ENCODE measurements at places on chromosomes 6 and 20.

DNA sequence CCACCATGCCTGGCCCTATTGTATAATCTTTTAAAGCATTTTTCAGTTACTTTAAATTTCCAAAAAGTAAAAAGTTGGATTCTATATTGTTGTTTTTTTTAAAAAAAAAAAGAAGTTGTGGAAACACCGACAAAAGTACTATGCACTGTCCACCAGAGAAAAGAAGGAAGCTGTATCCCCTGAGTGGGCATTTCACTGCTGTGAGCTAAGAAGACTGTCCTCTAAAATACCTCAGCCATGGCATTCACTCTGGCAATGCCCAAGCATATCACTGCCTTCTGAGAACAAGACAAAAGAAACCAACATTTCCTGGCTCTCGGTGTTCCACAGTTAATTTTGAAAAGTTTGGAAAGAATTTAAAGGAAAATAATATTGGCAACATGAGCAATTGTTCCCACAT lies 117.8 kb downstream of the IPCEF1 start:
- DNase-seq: no peak

GRCh38 chr6:167688123-167688522 lies 138.6 kb upstream of the AFDN start:
- no peak for DNase-seq

DNA sequence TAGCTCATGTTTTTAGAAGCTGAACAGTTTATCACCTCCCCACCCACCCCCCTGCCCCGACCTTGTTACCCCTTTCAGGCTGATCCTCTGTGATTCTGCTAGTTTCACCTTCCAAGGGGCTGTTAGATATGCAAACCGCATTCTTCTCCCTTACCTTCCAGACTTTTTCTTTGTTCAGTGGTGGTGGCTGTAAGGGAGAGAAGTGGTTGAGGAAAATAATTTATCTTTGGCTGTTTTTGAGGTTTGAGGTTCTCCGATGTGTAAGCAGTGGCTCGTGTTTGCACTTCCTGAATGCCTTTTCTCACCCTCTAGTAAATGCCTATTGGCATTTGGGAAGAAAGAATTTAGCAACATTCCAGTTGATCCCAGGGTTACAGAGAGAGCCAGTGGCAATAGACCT lies 69.4 kb upstream of the KCNG1 start:
- no peak for DNase-seq

DNA sequence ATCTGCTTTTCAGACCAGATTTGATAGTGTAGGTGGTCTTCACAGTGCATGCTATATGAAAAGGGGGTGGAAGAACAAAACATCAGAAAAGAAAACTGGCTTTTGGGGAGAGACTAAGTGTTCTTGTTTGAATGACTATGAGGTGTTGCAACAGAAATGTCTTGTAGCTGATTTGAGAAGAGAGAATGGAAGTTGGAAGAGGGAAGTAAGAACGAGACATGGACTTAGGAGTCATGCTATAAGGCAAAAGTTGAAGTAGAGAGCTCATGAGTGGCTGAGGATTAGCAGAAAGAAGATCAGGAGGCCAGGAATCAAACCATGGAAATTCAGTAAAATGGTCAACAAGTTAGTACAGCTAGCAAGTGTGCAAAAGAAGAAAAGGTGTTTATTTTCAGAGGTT lies 32.1 kb downstream of the FNDC1 start:
- no peak for DNase-seq

GRCh38 chr6:137700161-137700560 lies 166.9 kb upstream of the TNFAIP3 start:
- no peak for DNase-seq

DNA sequence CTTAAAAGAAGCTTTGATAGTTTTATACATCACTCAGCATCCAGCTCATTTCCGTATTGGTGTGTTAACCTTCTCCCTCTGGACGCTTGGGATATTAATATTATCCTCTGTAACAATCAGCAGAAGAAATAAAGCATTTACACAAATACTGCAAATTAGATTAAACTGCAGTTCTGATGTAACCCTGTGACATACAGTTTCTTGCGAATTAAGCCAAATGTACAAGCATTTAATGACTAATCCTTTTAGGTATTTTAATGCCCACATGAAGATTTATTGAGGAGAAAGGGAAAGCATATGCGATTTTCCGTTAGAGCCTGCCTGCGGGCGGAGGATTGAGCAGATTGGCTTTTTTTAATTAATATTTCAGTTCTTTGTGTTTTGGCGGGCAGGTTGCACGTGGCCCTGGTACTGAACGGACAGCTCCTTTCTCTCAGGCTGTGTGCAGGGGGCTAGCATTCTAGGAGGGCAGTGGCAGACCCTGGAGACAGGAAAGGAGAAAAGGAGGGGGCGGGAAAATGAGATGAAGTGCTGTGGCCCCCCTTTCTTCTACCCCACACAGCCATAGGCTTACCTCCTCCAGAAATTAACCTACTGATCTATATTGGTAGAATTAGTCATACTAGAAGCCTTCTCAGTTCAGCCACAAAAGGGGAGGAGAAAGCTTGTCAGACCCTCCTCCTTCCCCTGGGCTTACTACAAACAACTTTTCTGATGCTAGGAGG lies 14.1 kb upstream of the TFAP2D start:
- DNase-seq: no peak

GRCh38 chr20:31841928-31842327 lies 3.5 kb downstream of the FOXS1 start:
- DNase-seq: no peak

GRCh38 chr6:121961619-121962125 lies 437.8 kb upstream of the HSF2 start:
- DNase-seq: no peak

GRCh38 chr6:36114798-36115408 lies 15.4 kb upstream of the MAPK13 start:
- DNase-seq: no peak

- DNase-seq: no peak
Observed at GRCh38 chr6:138480279-138480949, 18.9 kb downstream of the NHSL1 start.

- no peak for DNase-seq
Observed at GRCh38 chr6:17297271-17298080, 16.3 kb downstream of the RBM24 start.

GRCh38 chr20:62087227-62087626 lies 21.5 kb upstream of the TAF4 start:
- DNase-seq: no peak

- no peak for DNase-seq
Observed at GRCh38 chr6:157768863-157769551, 54.0 kb upstream of the SNX9 start.

DNA sequence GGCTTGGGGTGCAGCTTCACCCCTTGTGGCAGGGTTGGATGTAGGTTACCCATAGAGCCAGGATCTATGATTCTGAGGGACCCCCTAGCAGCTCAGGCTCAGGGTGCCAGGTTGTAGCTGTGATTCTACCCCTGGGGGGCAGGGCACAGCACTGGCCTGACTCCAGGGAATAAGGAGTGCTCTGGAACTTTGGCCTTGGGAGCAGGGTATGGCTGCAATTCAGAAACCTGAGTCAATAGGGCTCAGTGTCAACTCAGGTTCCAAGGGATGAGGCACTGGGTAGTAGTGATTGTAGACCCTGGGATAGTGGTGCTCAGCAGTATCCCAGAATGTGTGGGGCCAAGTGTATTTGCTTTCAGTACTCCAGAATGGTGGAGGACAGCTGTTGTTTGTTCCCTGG lies 8.6 kb downstream of the FHL5 start:
- no peak for DNase-seq

DNA sequence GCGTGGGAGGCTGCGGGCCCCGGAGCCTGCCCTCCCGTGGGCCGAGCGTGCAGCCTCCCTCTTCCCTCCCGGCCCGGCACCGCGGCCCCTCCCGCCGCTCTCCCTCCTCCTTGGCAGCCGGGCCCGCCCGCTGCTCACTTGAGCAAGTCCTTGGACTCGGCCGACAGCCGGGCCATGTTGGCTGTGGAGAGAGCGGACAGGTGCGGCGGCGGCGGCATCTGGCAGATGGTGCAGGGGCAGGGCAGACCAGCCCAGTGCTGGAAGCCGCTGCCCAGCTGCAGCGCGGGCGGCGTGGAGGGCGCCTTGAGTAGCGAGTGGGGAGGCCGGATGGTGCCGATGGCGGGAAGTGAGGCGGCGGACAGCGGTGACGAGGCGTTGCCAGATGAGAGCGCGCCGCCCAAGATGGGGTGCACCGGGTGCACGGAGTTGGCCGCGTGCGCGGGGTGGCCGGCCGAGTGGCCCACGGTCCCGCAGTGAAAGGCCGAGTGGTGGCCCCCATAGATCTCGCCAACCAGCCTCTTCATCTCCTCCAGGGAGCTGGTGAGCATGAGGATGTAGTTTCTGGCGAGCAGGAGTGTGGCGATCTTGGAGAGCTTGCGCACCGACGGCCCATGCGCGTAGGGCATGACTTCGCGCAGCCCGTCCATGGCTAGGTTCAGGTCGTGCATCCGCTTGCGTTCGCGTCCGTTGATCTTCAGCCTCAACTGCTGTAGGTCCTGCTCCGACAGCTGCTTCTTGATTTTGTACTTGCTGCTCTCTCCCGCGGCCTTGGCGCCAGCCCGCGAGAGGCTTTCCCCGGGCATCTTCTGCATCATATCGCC lies 766 bp downstream of the OLIG3 start:
- no peak for DNase-seq

DNA sequence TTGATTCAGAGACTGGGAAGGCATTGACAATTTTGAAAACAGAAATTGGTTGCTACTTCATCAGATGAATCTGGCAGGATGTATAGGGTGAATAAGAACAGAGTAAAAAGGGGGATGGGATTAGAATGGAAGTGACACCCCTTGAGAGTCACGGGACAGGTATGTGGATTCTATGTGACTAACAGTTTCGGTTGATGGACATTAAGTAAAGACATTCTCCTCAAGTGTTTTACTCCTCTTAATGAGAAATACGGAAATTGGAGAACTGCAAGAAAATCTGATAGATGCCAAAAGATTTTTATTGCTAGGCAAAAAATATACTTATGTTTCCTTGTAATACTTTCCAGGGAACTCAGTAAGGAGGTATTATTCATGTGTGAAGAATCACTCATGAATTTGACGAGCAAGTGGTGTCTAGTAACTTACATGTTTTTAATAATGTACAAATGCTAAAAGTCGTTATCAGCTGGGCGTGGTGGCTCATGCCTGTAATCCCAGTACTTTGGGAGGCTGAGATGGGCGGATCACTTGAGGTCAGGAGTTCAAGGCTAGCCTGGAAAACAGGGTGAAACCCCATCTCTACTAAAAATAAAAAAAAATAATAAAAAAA lies 135.8 kb downstream of the KIF16B start:
- no peak for DNase-seq

DNA sequence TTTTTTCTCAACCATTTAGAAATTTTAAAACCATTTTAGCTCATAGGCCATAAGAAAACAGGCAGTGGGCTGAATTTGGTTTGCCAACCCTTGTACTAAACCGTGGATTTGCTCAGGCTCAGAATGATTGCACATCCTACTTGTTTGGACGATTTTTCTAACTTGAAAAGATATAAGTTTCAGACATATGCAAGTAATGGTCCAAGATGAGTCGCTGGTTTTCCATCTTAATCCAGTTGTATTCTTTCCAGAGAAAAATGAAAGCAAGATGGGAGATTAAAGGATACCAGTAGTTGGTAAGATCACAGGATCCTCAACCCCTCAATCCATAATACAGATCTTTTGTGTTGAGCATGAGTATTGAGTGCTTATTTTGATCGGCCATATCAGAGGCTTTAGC lies 250.9 kb downstream of the TINAG start:
- DNase-seq: no peak

GRCh38 chr6:30684386-30685156 lies 1.9 kb downstream of the PPP1R18 start:
- DNase-seq: no peak

DNA sequence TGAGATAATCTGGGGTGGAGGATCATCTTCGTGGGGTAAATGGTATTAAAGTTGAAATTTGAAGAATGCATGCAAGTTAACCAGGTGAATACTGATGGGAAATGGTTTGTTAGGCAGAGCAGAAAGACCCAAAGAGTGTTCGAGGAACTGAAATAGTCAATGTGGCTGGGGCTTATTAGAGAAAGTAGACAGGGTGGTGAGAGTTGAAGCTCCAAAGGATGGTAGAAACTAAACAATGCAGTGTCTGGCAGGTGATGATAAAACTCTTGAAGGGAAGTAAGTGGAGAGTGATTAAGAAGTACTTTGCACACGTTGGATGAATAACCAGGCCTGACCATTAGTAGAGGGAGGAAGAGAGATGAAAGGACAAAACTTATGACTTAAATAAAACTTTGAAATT lies 39.8 kb upstream of the CENPW start:
- no peak for DNase-seq

GRCh38 chr20:38725931-38726803 lies 1.9 kb downstream of the SLC32A1 start:
- DNase-seq: no peak

DNA sequence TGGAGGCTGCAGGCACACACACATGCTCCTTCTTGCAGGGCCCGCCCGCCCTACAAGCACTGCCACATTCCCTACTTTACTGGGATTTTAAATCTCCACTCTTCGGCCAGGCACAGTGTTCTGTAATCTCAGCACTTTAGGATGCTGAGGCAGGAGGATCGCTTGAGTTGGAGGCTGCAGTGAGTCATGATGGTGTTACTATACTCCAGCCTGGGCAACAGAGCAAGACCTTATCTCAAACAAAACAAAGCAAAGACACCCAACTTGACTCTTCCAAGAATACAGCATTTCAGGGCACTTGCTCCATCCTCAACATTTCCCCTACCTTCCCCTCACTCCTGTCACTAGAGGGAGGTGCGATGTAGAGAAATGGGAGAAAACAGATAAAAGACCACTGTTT lies 194.0 kb downstream of the MYLK4 start:
- no peak for DNase-seq

GRCh38 chr6:70839286-70840266 lies 117.3 kb downstream of the B3GAT2 start:
- DNase-seq: no peak

- DNase-seq: no peak
Observed at GRCh38 chr6:119037941-119038623, 40.4 kb downstream of the FAM184A start.

DNA sequence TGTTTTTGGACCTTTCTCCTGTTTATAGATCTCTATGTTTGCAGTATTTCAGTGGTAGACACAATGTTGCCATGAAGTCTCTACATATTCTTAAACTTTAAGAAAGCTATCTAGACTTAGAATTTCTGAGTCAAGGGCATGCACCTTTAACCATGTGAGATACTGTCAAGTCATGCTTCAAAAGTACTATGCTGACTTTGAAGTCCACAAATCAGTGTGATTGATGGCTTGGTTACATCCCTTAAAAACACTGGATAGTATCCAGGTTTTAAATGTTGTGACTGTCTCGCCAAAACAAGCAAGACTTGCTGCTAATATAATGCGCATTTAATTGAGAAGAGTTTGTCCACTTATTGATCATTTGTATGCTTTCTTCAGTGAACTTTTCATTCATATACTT lies 30.5 kb downstream of the ZNF334 start:
- no peak for DNase-seq

GRCh38 chr20:63533388-63533787 lies 3.8 kb downstream of the PTK6 start:
- DNase-seq: no peak

DNA sequence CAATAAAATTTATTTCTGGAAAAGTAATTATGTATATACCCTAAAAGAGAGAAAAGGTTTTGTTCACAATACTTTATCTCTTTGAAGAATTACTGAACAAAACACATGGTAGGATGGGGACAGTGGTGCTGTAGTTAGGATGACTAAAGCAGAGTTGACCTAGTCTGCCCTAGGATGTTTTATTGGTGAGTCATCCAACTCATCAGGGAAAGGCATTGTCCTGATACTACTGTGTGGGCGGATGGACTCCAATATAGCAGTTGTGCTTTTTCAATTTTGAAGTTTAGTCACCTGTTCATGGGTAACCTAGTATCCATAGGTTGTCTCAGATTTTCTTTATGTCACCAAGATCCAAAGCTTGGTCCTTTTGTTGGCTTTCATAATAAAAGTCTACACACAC lies 53.3 kb upstream of the EYS start:
- DNase-seq: no peak

GRCh38 chr6:110296241-110297025 lies 61.7 kb downstream of the METTL24 start:
- DNase-seq: no peak
